A673 (cell line): ENCODE measurements at places on chromosomes 16 and 17.

GRCh38 chr17:8209907-8210760 lies at the start of gene AURKB:
AURKB (minus strand) TSS chr17:8210575; CDS start chr17:8210224, 351 bp downstream.
- DNase-seq: peak; percentile 99

DNA sequence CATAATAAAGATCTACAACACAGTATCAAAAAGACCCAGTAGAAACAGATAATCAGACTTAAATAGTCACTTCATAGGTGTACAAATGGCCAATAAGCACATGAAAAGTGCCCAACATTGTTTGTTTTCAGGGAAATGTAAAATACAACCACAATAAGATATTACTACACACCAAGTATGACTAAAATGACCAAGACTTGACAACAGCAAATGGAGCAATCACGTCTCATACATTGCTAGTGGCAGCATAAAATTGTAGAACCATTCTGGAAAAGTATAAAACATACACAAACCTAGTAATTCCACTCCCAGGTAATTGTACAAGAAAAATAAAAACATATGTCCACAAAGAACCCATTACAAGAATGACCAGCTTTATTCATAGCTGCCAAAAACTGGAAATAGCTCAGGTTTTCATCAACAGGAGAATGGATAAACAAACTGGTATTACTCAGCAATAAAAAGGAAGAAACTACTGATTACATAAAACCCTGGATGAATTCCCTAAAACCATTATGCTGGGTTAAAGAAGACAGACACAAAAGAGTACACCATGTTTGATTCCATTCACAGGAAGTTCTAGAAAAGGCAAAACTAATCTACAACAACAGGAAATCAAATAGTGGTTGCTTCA lies 85.6 kb downstream of the TTC19 start:
- no peak for DNase-seq

DNA sequence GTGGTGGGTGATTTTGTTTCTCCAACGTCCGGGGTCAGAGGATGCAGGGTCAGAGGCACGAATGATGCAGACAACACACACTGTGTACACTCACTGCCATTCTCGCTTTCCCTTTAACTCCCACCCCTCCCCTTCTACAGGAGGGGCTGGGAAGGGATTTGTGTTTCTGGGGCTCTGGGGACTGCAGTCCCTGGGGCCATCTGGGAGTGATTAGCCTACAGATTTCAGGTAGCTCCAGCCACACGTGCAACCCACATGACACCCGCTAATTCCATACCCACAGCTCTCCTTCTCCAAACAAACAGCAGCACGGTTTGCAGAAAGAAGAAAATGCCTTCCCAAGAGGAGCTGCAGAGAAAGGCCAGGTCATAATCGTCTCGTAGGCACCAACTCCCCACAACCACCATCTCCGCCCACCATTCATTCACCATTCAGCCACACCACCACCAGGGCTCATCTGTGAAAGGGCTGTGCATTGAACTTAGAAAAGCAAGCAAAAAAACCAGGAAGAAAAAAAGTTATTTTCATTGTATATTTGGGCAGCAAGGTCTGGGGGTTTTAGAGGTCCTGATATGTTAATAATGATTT lies 9.4 kb upstream of the SOX9 start:
- DNase-seq: no peak

- no peak for DNase-seq
These were observed 15.6 kb downstream of the WSCD1 start for GRCh38 chr17:6085812-6086211.

DNA sequence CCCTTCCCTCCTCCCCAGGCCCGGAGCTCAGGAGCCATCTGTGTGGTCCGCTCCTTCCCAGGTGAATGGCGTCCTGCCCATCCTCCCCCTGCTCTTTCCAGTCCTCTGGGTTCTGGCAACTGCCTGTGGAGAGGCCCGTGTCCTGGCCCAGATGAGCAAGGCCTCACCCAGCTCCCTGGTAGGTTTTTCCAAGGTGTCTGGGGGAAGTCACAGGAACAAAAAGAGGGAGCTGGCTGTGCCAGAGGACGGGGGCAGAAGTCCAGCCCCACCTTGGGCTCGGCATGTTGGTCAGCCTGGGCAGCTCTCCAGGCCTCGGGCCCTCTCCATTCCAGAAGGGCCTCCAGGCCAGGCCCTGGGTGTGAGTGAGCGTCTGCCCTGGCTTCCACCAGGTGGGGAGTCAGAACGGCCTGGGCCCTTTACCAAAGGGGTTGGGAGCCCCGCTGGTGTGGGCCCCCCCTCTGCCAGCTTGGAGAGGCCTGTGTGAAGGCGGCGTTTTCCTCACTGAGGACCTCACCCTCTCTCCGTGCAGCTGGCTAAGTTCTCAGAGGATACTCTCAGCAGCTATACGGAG lies 25.1 kb downstream of the CASKIN2 start:
- DNase-seq: no peak

GRCh38 chr16:10828851-10829366 lies 10.3 kb upstream of the TVP23A start:
- DNase-seq: no peak

- DNase-seq: no peak
These were observed 51.1 kb upstream of the LGALS9 start for GRCh38 chr17:27579897-27580321.

GRCh38 chr17:6548578-6549330 lies 7.6 kb downstream of the PITPNM3 start:
- no peak for DNase-seq

DNA sequence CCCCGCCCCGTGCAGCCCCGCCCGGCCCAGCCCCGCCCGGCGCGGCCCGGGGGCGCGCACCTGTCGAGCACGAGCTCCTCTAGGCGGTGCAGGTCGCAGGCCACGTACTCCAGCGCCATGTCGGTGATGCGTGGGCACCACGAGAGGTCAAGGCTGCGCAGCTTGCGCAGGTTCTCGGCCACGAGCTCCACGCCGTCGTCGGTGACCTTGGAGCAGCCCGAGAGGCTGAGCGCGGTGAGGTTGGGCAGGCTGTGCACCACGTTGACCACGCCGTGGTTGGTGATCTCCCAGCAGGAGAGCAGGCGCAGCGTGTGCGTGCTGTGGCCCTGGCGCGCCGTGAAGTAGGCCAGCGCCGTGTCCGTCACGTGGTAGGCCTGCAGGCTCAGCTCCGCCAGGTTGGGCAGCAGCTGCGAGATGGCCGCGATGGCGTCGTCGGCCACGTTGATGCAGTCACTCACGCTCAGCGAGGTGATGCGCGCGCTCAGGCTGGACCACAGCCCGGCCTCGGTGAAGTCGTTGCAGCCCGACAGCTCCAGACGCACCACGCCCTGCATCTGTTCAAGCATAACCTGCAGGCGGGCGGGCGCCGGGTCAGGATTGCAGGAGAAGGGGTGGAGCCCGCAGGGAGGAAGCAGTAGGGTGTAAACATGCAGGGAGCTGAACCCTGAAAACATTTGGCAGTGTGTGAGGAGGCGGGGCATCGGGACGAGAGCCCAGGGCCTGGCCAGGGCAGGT lies 5.3 kb upstream of the WDR24 start:
- DNase-seq: peak; percentile 37

DNA sequence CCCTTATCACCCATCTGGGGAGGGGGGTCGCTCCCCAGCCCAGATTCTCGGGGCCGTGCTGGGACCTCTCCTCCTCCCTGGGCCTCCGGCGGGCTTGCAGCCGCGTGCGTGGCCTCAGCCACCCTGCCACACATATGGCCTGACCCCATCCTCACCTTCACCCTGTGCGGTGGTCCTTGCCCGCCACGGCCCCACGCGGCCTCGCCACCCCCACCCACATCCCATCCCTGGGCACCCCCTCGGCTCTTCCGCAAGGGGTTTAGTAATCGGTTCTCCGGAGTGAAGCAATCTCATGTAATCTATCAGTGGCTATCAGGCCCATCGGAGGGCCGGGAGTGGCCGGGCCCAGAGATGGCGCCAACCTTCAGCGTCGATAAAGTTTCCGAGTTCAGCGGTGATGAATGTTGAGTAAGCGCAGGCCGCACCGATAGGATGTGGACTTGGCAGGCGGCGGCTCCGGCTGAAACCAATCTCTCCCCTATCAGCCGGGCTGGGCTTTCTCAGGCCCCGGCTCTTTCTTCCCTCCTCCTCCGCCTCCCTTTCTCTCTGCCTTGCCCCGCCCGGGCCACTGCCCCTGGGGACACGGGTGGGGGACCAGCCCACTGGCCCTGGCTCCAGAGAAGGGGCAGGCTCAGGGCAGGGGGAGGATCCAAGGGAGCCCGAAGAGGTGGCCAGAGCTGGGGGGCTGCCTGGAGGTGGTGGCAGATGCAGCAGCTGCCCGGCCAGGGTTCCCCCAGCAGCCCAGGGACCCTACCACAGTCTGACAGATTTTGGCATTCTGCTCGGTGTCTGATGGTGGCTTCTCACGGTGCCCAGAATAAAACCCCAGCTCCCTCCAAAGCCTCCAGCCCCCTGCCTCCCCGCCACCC lies 20.8 kb downstream of the ZFPM1 start:
- no peak for DNase-seq
